Hematopoietic multipotent progenitor cell treated with erythropoietin and hydrocortisone succinate and interleukin-3 and kit ligand, for 17 days (in vitro differentiated cells): ENCODE measurements at places on chromosomes 16 and 17.

- DNase-seq, result no peak
Measured at GRCh38 chr17:72967977-72968585, 124.4 kb downstream of the SLC39A11 start.

DNA sequence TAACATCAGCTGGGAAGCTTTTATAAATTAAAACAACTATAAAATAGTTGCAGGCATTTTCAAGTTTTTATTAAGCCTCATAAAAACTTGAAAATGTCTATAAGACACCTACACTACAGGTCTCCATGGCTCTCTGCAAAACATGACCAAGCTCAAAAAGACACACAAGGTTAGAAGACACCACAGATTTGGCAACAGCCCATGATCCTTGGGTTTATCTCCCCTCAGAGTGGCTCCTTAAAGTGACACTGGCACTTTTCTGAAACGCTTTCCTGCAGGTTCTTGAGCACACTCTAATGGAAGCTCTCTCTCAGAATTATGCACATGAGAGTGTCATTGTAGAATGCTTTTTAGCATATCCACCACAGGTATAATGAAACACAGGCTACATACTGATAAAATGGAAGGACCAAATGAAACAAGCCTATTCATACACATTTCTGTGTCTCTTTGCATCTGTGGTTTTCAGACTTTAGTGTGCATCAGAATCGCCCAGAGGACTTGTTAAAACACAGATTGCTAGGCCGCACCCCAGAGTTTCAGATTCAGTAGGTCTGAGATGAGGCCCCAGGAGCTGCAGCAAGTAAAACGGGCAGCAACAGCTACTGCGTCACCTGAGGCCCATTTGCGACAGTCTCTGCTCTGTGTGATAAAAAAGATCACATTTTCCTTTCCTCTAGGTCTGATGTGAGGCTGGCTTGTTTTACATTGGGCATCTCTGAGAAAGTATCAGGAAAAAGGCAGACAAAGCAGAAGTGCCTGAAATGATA is 75.0 kb upstream of the WSB1 start:
- DNase-seq, result no peak

DNA sequence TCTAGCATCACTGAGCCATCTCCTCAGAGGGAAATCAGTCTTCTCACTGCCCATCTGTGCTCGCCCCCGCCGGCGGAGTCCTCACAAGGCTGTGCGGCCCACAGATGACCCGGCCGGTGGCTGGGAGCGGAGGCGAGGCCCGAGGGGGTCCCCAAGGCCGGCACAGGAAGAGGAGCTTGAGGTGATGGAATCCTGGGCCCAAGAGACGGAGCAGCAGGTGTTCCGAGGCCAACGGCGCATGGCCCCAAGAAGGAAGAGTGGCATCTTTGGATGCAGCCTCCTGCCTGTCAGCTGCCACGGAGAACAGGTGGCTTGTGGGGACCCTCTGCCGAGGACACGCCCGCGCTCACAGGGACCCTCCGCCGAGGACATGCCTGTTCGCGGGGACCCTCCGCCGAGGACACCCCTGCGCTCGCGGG is 72.7 kb upstream of the GNG13 start:
- no peak for DNase-seq

GRCh38 chr17:8284126-8284525 is 4.3 kb upstream of the RANGRF start:
- DNase-seq, result no peak

GRCh38 chr17:82497483-82498405 is 21.8 kb upstream of the FOXK2 start:
- DNase-seq, result no peak

DNA sequence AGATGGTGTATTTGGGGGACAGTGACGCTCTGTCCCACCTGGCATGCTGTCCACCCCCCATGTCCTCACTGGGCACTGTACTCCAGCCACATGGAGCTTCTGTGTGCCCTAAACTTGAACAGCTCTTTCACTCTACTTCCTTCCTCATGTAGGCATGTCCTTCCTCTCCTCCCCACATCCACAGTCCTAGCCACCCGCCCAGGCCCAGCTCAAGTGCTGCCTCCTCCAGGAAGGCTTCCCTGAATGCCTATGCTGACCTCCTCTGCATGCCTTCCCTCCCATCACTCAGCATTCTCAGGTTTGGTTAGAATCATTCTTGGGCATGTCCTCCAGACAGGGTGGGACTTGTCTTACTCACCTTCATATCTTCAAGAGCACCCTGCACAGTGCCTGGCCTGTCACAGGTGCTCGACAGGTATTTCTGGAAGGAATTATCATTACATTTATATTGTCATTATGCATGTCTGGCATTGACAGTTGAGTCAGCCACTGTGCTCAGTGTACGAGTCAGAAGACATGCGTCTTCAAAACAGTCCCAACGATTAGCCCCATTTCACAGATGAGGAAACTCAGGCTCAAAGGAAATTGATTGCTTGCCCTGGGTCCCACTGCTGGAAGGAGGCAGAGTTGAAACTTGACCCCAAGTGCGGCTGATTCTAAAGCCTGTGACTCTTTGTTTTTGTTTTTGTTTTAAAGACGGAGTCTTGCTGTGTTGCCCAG is 42.1 kb upstream of the TOB1 start:
- no peak for DNase-seq

GRCh38 chr17:31687505-31688126 is 171.4 kb downstream of the COPRS start:
- no peak for DNase-seq

DNA sequence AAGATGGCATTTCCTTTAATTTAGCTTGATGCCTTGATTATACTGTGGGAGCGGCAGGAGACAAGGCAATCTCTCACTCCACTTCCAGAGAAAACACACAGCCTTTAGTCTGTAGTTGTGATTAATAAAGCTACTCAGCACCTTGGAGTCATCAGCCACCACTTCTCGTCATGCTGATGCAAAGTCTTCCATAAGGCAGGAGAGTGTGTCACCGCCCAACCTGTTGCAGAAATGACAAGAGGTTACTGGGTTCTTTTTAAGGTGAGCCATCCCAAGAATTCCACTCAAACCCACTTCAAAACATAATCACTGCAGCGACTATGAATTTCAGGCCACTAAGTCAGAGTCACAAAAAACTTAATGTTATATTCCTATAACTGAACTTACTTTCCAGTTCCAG is 223.9 kb upstream of the TOX3 start:
- DNase-seq, result no peak

DNA sequence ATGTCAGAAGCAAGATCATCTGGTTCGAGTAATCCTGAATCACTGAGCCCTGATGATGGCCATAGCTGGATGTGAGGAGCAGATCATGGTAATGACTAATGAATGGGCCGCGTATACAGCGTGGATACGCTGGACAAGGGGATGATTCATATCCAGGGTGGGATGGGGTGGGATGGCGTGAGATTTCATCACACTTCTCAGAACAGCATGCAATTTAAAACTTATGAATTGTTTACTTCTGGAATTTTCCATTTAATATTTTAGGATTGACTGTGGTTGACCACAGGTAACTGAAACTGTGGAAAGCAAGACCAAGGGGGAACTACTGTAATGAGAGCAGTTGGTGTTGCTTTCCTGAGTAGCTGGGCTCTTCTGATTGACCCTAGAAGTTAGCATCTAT is 225.5 kb downstream of the STX8 start:
- DNase-seq, result no peak

DNA sequence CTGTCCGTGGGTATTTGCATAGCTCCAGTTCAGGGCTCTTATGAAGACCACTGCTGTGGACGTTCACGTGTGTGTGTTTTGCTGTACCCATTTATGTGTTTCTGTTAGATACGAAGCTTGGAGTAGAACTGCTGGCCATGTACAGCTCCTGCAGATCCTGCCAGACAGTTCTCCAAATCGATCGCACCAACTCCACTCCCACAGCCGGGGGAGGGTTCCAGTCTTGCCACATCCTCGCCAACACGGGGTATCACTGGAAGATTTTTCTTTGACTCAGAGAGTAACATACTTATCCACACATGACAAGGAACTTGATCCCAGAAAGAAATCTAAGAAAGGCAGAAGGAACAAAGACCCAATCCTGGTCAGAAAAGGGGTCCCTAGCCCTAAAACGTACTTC is 37.4 kb downstream of the TMEM186 start:
- no peak for DNase-seq

GRCh38 chr17:58279016-58279711 is 1.6 kb downstream of the MPO start:
- no peak for DNase-seq

GRCh38 chr17:339193-340061 is 13.2 kb downstream of the RPH3AL start:
- no peak for DNase-seq

DNA sequence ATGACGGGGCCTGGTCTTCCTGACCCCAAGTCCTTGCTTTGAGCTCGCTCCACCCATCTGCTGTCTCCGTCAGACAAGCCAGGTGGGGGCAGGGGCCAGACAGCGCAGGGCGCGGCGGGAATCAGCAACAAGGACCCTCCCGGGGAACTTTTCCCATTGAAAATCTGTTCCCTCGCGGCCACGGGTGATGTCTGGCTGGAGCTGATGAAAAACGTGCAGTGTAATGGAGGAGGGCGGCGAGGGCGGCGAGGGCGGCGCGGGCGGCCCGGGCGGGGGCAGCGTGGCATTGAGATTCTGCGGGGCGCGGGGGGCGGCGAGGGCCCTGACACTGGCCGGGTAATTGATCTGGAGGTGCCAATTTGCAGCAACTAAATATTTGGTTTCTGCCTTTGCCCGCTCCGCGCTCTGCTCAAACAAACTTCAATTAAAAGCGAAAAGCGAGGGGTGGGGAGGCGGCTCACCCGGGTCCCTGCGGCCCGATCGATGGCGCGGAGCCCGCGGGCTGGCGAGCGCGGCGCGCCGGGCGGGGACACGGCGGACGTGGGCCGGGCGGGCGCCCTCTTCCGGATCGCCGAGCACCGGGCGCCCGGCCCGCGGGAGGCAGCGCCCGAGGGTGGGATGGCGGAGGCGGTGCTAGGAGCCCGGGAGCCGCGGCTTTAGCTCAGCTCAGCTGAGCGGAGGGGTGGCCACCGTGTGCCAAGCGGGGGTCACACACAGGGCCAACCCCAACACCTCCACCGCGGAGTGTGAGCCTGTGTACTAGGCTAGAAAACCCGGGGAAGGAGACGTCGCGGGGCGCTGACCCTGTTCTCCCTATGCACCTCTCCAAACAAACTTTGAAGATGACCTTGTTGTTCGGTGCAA is 32.4 kb downstream of the DCAKD start:
- DNase-seq, result no peak

DNA sequence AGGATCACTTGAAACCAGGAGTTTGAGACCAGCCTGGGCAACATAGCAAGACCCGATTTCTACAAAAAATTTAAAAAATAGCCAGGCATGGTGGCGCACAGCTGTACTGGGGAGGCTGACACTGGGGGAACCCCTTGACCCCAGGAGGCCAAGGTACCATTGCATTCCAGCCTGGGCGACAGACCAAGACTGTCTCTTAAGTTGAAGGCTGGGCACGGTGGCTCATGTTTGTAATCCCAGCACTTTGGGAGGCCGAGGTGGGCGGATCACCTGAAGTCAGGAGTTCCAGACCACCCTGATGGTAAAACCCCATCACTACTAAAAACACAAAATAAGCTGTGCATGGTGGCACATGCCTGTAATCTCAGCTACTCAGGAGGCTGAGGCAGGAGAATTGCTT is 74.9 kb downstream of the LITAF start:
- DNase-seq, result no peak

DNA sequence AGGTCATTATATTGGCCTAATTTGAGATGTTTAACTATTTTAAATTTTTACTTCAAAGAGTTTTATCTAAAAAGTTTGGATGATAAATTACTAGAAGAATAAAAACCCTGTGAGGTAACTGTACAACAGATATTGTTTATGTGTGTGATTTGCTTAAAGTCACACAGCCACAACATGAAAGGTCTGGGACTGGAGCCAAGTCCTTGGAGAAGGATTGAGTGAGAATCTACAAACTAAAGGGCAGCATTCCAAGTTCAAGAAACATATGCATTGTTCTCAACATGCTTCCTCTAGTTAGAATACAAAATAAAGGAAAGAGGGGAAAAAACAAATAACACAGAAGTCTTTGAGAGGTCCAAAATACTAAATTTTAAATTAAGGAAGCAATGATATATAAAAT is 131.5 kb upstream of the MON1B start:
- no peak for DNase-seq

GRCh38 chr16:9362050-9362449 is 270.6 kb downstream of the HAPSTR1 start:
- DNase-seq, result no peak

DNA sequence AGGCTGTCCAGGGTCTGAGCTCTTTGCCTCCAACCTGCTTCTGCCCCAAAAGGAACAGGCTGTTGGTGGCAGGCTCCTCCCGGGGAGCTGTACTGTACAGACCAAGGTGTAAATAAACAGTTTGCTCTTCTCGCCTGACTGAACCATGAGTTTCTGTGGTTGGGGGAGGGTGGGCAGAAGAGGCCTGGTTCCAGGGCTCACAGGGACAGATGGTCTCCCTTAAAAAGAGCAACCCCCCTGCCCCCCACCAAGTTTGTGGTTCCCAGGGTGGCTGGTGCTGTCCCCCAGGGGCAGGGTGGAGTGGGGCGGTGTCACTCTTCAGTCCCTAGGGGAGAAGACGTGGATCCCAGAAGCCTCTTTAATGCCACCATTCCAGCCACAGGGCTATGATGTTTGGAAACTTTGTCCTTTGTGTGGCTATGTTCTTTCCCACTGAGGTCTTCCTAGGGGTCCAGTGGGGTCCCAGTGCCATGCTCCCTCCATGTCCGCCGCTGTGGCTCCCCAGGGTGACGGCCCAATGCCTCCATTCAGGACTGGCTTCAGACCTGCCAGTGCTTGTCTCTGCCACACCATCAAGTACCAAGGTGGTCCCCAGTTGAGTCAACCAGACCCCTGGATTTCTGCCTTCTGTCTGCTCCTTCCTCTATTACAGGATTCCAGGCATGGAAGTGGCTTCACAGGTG is 146.7 kb downstream of the RAB11FIP4 start:
- DNase-seq, result no peak

- DNase-seq, result no peak
Measured at GRCh38 chr17:67594115-67594880, 123.4 kb upstream of the NOL11 start.

DNA sequence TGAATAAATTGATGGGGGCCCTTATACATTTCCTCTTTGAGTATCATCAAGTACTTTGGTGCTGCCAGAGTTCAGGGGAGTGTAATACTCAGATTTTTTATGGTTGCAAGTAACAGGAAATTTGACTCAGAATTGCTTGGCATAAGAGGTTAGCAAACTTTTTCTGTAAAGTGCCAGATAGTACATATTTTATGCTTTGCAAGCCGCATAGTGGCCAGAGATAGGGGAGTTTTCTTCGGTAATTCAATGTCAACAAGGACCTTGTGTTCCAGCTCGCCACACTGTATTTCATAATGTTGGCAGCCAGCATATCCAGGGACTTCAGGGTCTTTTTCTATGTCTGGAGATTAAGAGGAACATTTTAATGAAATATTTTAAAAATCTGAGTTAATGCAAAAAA is 51.0 kb upstream of the MARCHF10 start:
- no peak for DNase-seq

DNA sequence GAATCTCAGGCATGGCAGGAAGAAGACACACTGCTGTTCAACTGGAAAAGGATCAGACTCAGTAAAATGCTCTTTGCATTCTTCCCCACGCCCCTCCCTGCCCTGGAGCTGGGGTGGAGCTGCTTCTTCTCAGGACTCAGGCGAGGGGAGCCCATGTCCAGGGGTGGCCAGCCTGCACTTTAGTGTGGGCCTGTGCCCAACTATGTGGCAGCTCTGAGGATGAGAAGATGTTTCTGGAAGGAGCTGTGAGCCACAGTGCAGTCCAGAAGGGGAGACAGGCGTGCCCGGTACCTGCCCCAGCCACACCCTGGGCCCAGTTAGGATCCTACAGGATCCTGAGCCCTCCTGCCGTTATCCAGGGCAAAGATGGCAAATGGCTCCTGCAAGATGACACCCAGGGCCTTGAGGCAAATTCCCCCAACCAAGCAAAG is 120.3 kb downstream of the ANKRD11 start:
- DNase-seq, result no peak

GRCh38 chr17:10600571-10600970 is 51.1 kb upstream of the MYH2 start:
- DNase-seq, result no peak
